K562 (cell line): ENCODE measurements at places on chromosomes 4 and X.

- no peak for DNase-seq
Measured at GRCh38 chrX:15059474-15059873, 186.3 kb downstream of the MOSPD2 start.

DNA sequence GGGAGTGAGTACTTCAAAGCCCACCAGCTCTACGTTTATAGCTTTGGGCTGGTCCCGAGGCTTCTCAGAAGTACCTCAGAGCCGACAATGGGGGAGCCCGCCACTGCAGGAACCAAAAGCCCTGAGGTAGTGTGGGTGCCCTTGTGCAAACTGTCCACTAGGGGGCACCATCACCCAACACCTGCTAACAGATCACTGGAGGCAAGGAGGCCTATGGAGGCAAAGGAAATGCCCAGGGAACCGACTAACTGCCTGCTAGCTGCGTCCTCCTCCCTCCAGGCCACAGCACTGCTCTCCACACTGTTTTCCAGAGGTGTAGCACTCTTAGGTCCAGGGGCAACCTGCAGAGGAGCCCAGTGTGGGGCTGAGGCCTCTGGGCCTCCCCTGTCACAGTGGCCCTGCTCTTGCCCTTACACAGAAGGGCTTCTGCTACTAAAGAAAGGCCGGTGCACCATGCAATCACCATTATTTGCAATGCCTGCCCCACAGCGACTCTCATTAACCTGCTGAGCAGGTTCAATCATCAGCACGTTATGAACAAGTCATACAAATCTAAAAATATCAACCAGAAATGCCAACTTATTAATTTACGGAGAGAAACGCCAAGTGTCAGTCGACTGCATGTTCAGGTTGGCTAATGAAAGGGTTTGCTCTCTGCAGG, 159.1 kb downstream of the NSUN7 start:
- DNase-seq, result peak; percentile 83

DNA sequence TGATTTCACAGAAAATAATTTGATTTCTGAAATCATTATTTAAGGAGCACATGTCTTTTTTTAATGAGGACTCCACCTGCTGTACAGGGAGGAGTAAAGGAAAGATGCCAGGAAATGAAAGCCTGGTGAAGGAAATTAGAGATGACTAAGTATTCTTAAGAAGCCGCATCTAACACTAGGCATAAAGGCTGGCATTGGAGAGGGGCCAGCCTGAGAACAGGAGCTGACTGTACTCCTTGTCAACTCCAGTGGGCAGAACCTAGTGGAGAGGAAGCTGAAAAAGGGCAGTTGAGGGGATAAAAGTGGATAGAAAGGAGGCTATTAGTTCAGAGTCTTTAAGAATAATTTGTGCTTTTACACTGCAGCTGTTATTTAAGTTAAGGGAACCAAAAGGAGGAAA, 393.0 kb downstream of the PPP1R2C start:
- DNase-seq, result no peak

DNA sequence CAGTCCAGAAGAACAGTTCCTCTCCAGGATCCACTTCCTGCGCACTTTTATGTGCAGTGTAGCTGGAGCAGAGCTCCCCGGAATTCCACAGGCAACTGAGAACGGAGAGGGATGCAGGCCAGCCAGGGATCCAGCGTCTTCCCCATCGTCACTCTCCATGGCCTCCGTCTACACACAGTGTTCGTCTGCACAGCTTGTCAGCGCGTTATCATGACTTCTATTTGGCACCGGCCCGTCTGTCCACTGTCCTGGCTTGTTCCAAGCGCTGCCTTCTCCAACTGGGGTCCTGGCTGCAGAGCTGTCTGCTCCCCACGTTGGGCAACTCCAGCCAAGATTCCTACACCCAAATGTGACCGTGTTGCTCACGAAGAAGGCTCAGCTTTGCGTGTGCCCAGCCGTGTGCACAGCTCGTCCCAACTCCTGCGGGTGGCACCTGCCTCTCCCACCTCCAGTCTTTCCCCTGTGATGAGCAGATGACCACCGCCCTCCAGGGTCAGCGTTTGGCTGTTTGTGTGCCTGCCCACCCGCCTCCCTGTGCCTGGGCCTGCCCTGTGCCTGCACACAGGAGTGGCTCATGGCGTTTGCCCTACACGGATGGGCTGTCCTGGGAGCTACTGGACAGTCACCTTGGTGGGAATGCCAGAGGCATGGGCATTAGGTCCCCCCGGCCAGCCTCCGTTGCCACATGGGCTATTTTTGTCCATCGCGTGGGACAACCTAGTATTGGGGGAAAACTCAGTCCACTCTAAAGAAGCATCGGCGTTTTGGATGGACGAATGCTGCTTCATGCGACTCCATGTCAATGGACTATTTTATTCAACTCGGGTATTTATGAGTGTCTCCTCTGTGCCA, 2.2 kb upstream of the CTBP1 start:
- DNase-seq, result no peak

GRCh38 chr4:38072578-38072977, 112.4 kb downstream of the PTTG2 start:
- DNase-seq, result no peak

- DNase-seq, result no peak
Measured at GRCh38 chrX:107574711-107575110, 53.6 kb upstream of the PRPS1 start.

- DNase-seq, result no peak
Measured at GRCh38 chr4:105248613-105249012, 101.9 kb downstream of the TET2 start.

GRCh38 chr4:167578906-167579305, 344.6 kb upstream of the SPOCK3 start:
- DNase-seq, result no peak

DNA sequence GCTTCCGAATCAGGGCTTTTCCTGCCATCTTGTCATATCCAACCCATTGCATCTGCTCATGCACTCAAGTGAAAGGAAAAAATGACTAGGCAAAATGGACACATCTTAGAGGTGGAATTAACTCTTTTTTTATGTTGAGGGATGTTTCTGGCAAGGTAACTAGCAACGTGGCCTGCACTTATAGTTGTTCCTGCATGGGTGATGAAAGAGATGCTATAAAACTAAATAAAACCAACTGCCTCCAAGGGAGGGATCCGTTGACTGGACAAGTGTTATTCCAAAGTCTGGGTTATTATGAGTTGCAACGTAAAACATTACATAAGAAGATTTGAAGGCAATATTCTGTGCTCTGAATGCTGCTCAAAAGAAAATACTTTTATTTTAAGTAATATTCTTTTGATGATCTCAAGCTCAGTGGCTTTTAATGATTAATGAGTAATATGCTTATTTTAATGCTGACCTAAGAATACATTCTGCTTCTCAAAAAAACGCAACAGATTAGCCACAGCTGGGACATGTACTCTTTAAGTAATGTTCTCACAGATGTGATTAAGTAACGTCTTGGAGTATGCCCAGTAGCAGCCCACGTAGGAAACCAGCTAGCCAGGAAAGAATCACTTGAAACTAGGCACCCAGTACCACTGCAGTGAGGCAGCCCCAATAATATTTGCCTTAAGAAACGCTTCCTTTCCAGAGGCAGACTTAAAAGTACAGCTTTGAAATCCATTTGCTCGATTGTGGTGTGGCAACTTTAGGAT, 27.4 kb downstream of the KLF3 start:
- DNase-seq, result no peak

GRCh38 chrX:151505796-151506195, 57.7 kb upstream of the PASD1 start:
- peak; percentile 24 for DNase-seq

GRCh38 chr4:120777459-120777858, 145.1 kb downstream of the PRDM5 start:
- no peak for DNase-seq

GRCh38 chr4:61336916-61337315, 136.8 kb downstream of the ADGRL3 start:
- DNase-seq, result no peak

DNA sequence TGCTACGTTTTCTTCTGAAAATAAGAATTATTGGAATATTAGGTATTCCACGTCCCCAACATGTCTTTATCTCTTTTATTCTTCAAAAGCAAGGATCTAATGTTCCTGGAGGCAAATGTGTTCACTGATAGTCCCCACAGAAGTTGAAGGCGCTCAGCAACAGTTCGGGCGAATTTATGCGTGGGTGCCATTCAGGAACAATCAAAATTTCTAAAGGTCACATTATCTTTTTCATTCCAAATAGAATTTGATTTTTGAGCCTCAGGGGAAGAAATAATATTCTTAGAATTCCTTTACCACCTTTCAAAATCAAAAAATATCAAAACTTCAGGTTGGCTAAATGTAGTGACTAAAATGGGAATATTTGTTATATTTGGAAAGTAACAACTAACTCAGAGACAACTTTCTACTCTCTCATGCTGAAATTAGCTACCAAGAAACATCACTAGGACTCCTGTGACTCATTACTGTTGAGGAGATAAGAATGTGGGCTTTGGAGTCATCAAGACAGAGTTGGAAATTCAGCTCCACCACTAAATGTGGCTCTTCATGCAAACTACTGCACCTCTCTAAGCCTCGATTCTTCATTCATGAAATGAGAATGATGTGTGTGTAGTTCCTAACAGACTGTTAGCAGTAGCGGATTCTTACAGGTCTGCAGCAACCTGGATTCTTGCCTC, 72.3 kb upstream of the KIT start:
- peak; percentile 37 for DNase-seq

- no peak for DNase-seq
Measured at GRCh38 chr4:42816880-42817400, 75.6 kb upstream of the GRXCR1 start.

GRCh38 chr4:67546971-67547370, 1.7 kb upstream of the CENPC start:
- no peak for DNase-seq

- DNase-seq, result no peak
Measured at GRCh38 chrX:45745479-45745878, 544.8 kb upstream of the DIPK2B start.

GRCh38 chr4:182567119-182567518, 323.9 kb downstream of the TENM3 start:
- no peak for DNase-seq

DNA sequence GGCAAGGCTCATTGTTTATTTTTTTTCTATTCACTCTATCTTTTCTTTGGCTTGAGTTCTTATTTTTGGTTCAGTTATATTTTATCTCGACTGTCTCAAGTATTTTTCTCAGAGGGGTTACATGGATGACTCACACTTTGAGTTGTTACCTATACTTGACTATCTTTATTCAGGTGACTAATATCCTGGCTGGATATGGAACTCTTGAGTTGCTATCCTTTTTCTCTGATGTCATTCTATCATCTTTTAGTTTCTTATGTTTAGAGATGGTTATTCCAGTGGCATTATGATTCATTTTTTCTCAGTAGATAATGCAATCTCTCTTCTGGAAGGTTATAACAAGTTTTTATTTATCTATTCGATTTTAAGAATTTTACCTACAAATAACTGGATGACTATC, 117.9 kb downstream of the COX18 start:
- DNase-seq, result no peak

GRCh38 chr4:145326491-145326890, 146.1 kb upstream of the OTUD4 start:
- no peak for DNase-seq

DNA sequence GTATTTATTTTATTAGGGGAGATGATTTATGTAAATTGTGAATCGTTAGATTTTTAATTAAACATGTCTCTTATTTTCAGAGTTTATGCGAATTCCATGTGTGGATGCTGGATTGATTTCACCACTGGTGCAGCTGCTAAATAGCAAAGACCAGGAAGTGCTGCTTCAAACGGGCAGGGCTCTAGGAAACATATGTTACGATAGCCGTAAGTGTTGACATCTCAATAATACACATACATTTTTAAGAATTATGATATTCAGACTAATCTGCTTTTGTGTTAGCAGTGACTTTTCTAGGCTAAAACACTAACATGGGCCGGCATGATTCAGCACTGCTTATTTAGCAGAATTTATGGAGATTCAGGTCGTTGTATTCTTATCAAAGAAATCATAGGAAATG, 91.2 kb downstream of the RAP1GDS1 start:
- DNase-seq, result no peak

DNA sequence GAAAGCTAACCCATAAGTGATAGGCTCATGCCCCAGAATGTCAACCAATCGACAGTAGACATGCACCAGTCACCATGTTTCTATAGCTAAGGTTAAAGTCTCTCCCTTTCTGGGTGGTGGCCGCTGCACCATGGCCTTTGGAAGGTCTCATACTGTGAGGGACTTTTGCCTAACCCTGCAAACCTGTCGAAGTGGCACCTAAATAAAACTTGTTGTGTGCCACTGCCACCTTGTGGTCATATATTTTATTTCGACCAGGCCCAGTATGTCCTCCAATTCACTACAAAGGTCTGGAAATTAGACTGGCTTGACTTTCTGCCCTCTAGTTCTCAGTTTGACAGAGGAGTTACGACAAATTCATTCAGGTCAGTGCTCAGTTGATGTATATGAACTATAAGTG, 163.1 kb downstream of the SMARCA1 start:
- peak; percentile 30 for DNase-seq

DNA sequence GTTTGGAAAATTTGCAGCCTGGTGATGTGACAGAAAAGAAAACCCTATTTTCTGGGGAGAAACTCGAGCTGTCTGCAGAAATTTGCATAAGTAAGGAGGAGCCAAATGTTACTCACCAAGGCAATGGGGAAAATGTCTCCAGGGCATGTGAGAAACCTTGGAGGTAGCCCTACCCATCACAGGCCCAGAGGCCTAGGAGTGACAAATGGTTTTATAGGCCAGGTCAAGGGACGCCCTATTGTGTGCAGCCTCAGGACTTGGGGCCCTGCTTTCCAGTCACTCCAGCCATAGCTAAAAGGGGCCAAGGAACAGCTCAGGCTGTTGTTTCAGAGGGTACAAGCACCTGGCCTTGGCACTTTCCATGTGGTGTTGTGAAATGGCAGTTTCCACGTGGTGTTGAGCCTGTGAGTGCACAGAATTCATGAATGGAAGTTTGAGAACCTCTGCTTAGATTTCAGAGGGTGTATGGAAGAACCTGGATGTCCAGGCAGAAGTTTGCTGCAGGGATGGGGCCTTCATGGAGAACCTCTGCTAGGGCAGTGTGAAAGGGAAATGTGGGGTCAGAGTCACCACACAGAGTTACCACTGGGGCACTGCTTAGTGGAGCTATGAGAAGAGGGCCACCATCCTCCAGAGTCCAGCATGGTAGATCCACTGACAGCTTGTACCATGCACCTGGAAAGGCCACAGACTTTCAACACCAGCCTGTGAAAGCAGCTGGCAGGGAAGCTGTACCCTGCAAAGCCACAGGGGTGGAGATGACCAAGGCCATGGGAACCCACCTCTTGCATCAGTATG, 637.6 kb upstream of the EPHA5 start:
- no peak for DNase-seq

- DNase-seq, result no peak
Measured at GRCh38 chrX:18961686-18962085, 22.2 kb downstream of the PHKA2 start.

- DNase-seq, result no peak
Measured at GRCh38 chr4:116058129-116058528, 944.7 kb upstream of the NDST4 start.

DNA sequence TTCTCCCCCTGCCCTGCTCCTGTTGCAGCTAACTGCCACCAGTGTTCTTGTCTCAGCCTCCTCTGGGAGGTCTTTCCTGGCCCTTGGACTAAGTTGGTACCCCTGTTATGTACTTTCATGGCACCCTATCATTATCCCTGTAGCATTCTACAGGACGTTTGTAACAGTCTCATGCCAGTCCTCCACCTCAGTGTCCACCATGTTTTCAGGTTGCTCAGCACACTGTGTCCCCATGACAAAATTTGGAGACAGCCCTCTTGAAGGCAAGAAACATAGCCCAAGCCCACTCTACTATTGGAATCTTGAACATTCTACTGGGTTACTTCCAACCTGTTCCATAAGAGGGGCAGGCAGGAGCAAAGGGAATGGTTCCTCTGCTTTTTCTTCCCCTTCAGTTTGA, 194.4 kb upstream of the ANXA3 start:
- DNase-seq, result no peak

- DNase-seq, result no peak
Measured at GRCh38 chr4:158203436-158203835, 6.8 kb upstream of the TMEM144 start.
